ENCODE measurements at places on chromosomes 16 and 17.

DNA sequence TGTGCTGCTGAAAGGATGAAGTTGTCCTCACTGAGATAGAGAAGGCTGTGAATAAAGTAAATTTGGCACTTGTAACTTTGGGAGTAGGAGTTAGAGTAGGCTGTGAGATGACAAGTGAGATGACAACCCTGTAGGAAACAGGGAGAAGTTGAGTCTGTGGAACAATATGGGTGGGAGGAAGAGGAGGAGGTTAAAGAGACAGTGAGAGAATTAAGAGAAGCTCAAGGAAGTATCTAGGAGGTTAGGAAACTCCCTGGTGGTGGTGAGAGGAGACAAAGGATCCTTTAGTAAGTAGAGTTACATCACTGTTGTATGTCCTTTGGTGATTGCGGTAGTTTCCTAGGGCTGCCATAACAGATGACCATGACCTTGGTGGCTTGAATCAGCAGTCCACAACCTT is 10.7 kb upstream of the HSD17B2 start:
- DNase-seq = no peak

- no peak for DNase-seq
Observed at GRCh38 chr17:18040261-18040858, 1.2 kb downstream of the GID4 start.

DNA sequence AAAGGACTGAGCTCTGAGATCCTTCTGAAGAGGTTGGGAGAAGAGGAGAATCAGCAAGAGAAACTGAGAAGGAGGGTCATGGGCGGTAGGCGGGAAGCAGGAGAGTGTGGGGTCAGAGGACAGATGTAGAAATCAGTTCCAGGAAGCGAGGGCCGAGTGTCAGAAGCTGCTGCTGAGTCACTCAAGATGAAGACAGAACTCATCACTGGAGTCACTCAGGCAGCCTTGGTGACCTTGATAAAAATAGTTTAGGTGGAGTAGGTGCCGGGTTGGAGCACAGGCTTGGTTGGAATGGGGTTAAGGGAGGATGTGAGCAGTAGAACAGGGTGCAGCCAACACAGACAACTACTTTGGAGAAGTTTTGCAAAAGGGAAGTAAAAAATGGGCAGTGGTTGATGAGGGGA is 6.1 kb upstream of the ITGAM start:
- DNase-seq = no peak

- peak; percentile 59 for DNase-seq
Observed at GRCh38 chr16:68417711-68418301, 30.5 kb downstream of the SMPD3 start.

DNA sequence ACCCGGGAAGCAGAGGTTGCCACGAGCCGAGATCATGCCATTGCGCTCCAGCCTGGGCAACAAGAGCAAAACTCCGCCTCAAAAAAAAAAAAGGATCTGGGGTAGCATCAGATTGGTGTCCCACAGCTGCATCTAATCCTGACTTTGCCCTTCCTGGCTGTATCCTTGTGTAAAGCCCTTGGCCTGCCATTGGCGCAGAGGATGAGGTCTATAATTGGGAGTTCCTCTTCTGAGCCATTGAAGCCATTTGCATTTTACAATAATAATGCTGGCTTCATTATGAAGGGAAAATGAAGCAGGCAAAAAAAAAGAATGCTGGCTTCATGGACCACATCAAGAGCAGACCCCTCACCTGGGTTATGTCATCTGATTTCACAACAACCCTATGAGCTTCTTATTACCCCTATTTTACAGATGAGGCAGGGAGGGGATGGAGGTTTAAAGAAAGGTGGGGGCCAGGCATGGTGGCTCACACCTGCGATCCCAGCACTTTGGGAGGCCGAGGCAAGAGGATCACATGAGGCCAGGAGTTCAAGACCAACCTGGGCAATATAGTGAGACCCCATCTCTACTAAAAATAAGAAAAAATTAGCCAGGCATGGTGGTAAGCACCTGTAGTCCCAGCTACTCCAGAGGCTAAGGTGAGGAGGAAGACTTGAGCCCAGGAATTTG is 1.2 kb upstream of the LITAFD start:
- no peak for DNase-seq

GRCh38 chr17:82014971-82015310 is 7.7 kb downstream of the CENPX start:
- no peak for DNase-seq

- no peak for DNase-seq
Observed at GRCh38 chr16:73252446-73252845, 204.5 kb upstream of the ZFHX3 start.

GRCh38 chr16:2498531-2499253 is 15.1 kb upstream of the ATP6V0C start:
- DNase-seq = no peak

- no peak for DNase-seq
Observed at GRCh38 chr16:17469741-17470181, 999 bp downstream of the XYLT1 start.

GRCh38 chr16:51759329-51759728 is 608.3 kb upstream of the SALL1 start:
- DNase-seq = no peak

DNA sequence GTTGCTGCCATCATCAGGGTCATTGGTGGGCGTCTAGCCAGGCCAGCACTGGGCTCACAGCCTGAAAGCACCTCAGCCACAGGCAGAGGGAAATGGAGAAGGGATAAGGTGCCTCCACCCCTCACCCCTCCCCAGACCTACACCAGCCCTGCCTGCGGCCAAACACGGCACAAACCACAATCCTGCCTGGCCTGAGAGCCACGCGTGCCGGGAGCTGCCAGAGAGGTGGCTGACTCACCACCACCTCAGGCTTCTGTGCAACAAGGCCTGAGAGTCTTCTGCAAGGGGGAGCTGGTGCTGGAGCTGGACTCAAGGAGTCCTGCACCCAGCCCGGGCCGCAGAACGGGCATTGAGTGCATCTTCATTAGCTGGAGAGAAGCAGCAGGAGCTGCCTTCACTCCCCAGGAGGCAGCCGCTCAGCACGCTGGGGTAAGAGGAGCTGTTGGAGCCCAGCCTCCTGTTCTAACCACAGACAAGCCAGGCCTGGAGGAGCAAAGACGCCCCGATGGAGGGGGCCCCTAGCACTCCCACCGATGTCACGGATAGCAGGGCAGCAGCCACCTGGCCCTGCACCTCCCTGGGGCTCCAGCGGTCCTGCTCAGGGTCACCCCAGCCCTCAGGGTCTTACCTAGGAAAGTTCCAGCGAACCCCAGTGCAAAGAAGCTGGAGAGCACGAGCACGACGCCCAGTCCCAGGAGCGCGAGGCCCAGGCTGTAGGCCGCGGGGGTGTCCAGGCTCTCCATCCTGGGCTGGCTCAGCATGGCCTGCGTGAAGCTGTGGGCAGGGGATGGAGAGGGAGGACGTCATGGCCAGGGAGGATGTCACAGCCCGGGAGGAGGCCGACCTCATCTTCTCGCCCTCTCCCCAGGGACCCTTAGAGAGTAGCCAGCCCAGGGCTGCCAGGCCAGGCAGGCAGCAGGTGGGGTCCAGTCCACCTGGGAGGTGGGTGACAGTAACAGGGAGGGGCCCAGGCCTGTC is 16.0 kb upstream of the RASD1 start:
- no peak for DNase-seq

DNA sequence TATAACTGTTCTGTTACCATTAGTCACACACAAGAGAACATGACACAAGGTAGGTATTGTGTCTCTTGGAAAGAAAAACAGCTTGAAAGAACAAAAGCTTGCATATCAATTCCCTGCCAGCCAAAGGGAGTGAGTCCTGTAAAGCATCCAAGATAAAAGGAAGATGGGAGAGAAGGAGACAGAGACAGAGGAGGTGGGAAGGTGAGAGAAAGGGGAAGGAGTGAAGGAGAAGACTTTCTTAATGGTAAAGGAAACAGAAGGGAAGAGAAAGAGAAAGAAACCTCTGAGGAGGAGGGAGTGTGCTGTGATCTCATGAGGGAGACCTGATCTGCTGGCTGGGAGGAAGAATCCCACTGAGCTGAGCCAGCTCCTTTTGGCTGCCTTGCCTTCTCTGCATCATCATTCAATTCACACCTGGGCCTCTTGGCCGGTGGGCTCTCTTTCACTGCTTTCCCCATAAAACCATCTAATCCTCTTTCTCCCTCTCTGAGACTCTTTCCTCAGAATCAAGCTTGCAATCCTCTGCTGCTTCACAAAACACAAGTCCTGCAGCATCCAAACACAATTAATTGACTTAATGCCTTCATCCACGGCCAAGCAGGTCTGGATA is 271.6 kb downstream of the ABCC12 start:
- DNase-seq = no peak

DNA sequence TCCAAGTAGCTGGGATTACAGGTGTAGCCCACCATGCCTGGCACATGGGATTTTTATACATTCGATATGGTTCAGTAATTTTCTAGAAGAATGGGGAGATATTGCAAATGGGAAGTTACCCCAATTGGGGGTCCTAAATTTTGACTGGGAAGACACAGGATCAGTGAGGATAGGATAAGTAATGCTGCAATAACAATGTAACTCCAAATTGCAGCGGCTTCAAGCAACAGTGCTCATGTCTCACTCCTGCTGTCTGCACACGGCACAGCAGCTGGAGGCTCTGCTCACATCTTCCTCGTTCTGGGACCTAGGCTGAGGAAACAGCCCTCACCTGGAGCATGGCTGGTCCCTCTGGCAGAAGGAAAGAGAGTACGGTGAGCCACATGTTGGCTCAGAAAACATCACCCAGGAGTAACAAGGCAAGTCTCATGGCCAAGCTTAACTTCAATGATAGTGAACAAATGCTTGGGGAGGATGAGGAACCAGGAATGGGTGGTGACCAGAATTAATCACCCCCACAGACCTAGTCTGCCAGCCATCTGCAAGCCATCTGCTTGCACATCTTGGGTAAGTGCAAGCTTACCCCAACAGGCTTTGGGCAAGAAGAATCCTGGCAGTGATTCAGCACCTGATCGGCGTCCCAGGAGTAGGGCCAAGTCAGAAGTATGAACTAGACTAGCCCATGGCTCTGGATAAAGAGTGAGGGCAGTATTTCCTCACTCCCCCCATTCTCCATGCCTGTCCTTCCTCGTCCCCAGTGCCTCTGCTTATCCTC is 229.2 kb downstream of the COPRS start:
- no peak for DNase-seq

DNA sequence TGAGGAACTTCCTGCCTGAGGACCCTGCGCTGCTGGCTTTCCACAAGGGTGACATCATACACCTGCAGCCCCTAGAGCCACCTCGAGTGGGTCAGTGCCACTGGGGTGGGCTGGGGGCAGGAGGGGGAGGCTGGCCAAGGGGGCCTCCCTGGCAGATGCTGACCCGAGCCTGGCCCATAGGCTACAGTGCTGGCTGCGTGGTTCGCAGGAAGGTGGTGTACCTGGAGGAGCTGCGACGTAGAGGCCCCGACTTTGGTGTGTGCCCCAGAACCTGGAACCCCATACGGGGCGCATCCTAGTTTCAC is 26.7 kb upstream of the ALKBH5 start:
- DNase-seq = no peak

GRCh38 chr16:72657791-72658190 is 390.1 kb downstream of the ZFHX3 start:
- no peak for DNase-seq

DNA sequence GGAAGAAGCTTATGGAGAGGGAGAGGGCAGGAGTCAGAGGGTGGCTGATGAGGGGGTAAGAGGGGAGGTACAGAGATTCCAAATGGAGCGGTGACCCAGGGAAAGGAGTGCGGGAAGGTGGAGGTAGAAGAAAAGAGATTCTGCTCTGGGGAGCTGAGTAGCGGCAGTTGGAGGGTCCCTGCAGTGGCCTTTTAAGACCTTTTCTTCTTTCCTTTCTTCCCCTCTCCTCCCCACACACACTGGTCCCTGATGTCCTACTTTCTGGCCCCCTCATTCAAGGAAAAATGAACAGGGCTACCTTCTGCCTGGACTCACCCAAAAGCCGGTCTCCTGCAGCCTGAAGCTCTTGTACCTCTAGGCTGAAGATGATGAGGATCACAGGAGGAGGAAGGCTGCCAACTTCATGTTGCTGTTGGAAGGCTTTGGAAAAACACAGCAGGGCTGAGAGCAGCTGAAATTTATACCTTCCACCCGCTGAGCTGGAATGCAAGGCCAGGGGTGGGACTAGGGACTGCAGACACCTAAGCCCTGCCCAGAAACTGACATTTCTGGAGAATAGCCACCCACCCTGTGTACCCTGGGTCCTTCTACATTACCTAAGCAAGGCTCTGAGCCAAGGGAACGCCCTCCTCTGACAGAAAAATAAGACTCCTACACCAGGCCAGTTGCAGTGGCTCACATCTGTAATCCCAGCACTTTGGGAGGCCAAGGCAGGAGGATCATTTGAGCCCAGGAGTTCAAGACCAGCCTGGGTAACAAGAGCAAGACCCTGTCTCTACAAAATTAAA is 9.4 kb upstream of the HEATR6 start:
- DNase-seq = no peak

DNA sequence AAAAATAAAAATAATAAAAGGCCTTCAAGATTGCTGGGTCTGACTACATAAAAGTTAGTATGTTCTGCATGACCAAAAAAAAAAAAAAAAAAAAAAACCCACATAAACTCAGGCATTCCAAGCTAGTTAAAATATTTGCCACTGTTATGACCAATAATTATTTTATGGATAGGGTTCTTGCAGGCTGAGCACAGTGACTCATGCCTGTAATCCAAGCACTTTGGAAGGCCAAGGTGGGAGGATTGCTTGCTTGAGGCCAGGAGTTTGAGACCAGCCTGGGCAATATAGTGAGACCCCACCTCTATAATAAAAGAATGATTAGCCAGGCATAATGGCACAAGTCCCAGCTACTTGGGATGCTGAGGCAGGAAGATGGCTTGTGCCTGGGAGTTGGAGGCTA is 8.1 kb downstream of the SCNN1B start:
- DNase-seq = no peak

- no peak for DNase-seq
Observed at GRCh38 chr17:76053246-76054111, 18.8 kb downstream of the SRP68 start.

DNA sequence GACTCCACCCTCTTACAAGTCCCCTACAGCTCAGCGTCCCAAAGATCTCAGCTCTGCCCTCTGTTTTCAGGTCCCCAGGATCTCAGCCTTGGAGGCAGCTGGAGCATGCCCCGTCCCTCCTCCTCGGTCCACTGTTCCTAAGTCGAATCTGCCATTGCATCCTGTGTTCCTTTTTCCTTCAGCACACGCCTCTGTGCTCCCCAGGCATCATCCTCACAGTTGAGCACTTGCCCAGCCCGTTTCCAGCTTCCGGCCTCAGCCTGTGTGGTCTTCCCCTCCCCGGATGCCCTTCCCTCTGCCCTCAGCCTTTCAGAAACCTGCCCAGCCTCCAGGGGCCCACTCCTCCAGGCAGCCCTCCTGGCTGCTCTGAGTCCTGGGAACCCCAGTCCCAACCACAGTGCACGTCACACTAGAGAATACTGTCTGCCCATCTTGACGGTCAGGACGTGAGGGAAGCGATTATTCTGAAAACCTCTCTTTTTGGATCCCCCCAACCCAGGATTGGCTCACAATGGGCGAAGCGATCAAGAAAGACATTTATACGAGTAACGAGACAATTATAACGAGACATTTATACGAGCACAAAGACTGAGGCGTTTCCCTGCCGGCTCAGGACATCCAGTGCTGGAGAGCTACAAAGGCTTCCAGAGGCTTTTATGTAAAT is 41.4 kb downstream of the RPH3AL start:
- DNase-seq = no peak

GRCh38 chr17:27824745-27825144 is 24.4 kb upstream of the NOS2 start:
- DNase-seq = no peak
